Left renal cortex interstitium (tissue), 4 donors: ENCODE measurements at places on chromosomes 4 and X. TPM values are rescaled to one million over a fixed set of nuclear protein-coding genes. Genes with fewer than 3 reads are reported as not detected.
A peak's percentile ranks its signal among the peaks of the same experiment; 100 is the strongest.

ETDB gene
- polyA plus RNA-seq, result not detected

MAGED4B gene
- polyA plus RNA-seq, result 57.1 TPM

ODAPH gene
- polyA plus RNA-seq, result 0.69 TPM

AVPR2 gene
- polyA plus RNA-seq, result 1.1 TPM

USP11 gene
- polyA plus RNA-seq, result 149 TPM

SPP1 gene
- 285 TPM for polyA plus RNA-seq

- no peak for DNase-seq
These were observed 109.3 kb downstream of the NFKB1 start for GRCh38 chr4:102610476-102610875.

DNA sequence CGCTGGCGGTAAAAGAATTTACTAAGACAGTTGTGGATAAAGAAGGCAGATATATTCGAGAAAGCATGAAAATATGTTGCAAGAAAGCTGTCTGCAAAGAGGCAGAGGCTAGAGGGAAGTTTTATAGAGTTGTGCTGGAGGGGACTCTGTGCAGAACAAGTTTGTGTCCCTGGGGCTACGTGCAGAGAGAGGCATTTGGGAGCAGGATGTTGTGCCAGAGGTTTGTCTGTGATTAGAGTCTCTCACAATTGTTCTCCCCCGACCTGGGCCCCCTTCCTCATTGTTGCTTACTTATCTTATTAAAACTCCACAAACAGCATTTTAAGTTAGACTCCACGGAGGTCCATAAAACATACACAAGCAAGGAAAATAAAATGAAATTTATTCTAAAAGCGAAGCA is 831.3 kb downstream of the NLGN4X start:
- DNase-seq, result no peak

DNA sequence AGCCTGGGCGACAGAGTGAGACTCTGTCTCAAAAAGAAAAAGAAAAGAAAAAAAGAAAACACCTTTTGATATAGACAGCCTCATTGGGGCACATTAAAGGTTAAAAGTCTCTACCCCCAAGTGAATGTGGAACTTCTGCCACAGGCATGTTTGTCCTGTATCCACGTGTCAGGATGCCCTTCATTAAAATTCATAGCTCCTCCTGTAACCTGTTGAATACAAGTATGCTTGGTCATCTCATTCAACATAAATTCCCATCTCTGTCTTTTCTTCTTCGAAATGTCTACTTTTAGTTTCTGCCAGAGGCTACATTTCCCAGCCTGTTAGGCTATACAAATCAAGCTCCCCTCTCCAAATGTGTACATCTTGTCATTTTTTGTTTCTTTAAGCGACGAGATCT is 25.8 kb downstream of the P2RY8 start:
- DNase-seq, result no peak

- DNase-seq, result no peak
These were observed 46.5 kb upstream of the HPSE start for GRCh38 chr4:83381173-83381572.

DNA sequence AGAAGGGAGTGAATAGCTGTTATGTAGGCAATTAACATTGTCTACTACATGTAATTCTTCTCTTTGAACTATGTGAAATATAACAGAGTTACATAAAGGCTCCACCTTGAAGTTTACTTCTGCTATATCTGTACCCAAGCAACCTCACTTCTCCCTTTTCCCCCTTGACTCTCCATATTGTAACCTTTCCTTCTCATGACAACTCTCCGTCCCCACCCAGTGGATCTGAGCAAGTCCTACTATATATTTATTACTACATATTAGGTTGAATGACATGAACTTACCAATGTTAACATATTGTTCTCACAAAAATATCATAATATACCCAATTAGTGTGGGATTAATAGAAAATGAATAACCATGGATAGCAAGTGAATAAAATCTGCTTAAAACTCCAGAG is 93.2 kb upstream of the ATP8A1 start:
- no peak for DNase-seq

GRCh38 chrX:154800478-154801210 is 4.6 kb downstream of the MPP1 start:
- no peak for DNase-seq

DNA sequence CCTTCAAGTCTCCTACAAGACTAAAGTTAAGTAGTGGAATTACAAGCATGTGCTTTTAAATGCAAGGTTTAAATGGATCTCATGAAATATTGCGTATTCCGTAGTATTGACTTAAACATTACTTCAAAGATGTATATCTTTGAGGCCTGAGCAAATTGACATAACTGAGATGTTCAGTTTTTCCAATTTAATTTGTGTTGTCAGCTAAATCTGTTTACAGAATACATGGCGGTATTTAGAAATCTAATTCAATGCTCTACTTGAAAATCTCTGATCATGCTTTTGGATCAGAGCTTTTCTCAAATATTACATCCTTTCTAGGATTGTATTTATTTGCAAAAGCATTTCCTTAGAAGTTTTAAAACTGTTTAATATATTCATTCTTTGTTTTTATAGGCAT is 47.5 kb upstream of the PDE5A start:
- DNase-seq, result no peak

DNA sequence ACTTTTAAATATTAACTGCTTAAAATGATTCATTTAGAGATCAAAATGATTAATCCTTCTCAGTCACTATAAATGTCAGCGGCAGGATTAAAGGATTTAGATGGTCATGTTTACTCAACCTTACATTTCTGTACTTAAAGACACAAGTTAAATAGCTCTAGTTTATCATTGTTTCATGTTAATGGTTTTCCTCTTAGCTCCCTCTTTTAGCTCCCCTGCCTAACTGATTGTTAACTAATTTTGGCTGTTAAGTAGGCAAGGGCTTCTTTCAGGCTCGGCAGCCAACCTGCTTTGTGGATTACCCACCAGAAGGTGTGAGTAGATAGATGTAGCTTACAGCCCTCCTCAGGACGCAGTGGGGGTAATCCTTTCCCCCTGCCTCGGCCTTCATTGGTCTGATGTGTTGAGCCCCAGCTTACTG is 96.0 kb downstream of the TENM3 start:
- no peak for DNase-seq

- DNase-seq, result no peak
These were observed 32.2 kb downstream of the SMS start for GRCh38 chrX:21972721-21973120.

GRCh38 chrX:69313617-69314290 is 148.5 kb upstream of the PJA1 start:
- no peak for DNase-seq

GRCh38 chr4:6657242-6658208 is 17.0 kb downstream of the MRFAP1 start:
- DNase-seq, result no peak

GRCh38 chr4:123233136-123233768 is 163.3 kb upstream of the SPRY1 start:
- no peak for DNase-seq

- no peak for DNase-seq
These were observed 42.2 kb upstream of the SORCS2 start for GRCh38 chr4:7150036-7150635.

DNA sequence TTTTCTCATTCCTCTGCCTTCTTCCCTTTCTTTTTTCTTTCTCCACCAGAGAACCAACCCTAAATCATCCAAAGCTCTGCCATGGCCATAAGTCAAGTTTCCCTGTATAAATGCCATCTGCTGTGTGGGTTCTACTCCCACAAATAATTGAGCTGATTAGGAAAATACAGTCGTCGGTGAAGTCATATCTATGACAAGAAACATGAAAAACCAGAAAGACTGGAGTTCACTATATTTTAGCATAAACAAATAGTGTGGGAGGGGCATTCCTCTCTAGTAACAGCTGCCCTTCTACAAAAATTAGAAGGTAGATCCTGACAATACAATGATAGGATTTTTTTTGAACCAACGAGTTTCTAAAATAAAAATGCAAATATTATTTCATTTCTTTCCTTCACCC is 48.8 kb downstream of the SPOCK3 start:
- DNase-seq, result no peak

DNA sequence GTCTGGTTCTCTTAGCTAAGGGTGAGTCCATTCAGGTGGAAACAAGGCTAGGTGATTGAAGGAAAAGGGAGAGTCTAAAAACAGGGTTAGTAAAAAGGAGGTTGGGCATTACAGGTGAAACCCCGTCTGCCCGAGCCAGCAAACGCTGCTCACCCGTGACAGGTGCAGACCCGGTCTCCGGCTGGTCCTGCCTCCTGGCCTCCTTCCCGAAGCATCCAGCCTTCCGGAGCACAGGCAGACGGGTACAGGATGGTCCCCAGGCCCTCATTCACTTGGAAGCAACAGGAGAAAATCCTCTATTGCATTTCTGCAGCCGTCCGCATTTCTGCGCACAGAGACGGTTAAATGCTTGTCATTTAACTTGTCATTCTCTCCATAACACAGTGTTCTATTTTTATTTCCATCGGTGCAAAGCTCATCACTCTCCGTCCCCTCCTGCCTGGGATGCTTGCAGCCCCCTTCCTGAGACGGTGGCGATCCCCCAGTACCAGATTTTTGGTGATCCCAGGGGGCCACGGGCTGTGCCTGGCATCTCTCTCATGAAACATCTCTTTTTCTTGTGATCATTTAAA is 90.8 kb upstream of the PPP2R3B start:
- DNase-seq, result no peak

- no peak for DNase-seq
These were observed 62.9 kb downstream of the BRCC3 start for GRCh38 chrX:155134255-155134654.

DNA sequence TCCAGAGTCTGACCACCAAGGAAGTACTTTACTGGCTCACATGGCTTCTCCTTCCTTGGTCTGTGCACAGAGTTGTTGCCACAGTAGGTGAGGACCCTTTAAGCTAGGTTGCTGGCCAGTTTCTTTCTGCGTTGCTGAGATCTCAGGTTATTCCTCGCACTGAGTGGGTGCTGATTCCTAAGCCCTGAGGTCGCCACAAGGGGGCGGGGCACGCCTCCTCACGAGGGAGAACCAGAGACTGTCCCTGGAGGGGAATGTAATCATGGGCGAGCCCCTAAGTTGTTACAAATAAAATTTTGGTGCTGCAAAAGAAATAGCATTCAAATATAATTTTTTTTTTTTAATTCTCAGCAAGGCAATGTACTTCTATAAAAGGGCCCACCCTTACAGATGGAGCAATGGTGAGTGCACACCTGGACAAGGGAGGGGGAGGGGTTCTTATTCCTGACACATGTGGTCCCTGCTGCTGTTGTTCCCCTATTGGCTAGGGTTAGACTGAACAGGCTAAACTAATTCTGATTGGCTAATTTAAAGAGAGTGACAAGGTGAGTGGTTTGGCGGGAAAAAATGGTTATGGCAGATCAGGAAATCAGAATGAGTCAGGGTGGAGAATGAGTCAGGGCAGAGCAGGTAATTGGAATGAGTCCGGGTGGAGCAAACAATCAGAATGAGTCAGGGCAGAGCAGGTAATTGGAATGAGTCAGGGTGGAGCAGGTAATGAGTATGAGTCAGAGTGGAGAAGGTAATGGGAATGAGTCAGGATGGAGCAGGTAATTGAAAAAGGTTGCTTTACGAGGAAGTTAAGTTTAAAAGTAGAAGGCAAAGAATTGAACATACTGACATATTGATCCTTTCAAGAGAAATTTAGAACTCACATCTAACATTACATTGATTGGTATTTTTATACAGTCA is 107.5 kb downstream of the VSIG4 start:
- no peak for DNase-seq

- no peak for DNase-seq
These were observed 175.8 kb downstream of the PPP1R2C start for GRCh38 chrX:42602136-42602535.

DNA sequence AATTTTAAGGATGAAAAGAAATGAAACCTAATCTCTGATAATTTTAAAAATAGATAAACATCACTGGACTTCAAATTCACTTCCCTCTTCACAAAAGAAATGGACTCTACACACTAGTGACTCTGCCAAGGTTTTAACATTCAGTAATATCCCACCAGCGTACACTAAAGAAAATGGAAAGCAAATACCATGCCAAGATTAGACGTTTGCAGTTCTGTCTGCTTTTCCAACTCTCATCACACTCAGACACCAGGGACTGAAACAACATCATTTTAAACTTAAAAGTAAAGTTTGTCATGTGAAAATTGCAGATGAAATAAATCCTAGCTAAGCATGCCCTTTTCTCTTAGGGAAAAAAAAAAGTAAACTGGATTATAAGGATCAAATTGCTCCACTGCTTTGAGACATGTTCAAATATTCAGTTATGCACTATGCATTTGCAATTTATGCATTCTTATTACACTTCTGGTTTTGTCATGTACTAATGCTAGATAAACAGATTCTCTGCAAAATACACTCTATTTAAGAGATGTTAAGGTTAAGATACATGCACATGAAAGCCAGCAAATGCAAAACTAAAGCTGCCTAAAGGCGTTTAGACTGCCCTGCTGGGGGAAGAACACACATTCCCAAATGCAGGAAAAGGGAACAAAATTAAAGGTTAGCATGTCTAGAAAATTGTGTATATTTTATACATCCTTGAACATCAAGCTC is 534.4 kb upstream of the EPHA5 start:
- DNase-seq, result no peak

DNA sequence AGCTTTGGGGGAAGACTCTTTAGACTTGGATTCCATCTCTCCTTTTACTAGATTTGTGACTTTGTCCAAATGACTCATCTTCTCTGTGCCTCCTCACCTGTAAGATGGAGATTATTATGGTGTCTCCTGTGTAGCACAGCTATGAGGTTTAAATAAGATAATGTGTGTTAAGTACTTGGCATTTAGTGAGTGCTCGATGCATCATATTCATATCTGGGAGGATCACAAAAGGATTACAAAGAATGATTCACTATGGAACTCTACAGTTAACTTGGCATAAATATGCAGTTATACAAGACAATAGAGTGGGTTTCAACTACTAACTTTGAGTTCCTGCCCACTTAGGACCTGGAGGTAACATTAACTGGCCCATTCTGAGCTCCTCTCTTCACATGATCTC is 2.3 kb downstream of the GBA3 start:
- no peak for DNase-seq

DNA sequence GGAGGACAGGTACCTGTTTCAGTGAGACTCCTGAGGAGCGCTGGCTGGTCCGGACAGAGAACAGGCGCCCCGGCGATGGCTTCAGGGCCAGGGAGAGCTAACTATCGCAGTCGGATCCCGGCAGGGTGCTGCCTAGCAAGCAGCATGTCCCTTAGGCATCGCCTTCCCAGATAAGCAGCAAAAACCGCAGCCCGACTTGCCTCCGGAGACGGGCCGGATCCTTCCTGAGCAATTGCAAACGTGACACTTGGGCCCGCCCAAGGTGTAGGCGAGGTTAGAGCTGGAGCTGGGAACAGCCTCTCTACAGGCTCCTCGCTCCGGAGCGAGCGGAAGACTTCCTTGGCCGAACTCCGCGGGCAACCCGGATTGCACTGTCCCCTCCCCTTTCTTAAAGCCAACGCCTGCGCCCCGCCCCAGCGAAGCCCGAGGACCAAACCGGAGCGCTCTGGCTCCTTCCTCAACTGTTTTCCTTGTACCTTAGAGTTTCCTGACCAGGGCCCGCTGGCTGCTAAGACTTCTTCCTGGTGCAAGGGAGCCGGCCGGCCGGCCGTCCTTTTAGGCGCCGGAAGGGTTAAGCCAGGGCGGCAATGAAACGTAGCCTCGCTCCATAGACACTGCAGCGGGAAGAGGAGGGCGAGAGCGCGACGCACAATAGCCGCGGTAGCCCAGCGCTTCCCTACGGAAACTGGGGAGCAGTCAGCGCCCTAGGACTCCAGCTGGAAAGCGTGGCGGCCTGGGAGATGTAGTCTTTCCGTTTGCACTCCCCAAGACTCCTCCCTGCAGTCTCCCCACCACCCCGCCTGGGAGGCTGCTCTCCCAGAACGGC is at the start of gene OPHN1:
Gene OPHN1, minus strand, starts transcription at position 341 of the 826 bp plus-strand sequence. CDS start 475 bp downstream, outside the sequence.
- peak; percentile 52 for DNase-seq

- no peak for DNase-seq
These were observed at the start of gene TCEAL7 for GRCh38 chrX:103329991-103330390. TSS of gene TCEAL7 (plus strand) at chrX:103330239. CDS start at chrX:103331404, 1,165 bp downstream.
